HEK293T (cell line): ENCODE measurements at places on chromosomes 12 and 14.

- DNase-seq = no peak
These were observed 25.9 kb downstream of the TMEM117 start for GRCh38 chr12:43861840-43862150.

GRCh38 chr14:33570694-33571310 lies 380.1 kb downstream of the EGLN3 start:
- no peak for DNase-seq

DNA sequence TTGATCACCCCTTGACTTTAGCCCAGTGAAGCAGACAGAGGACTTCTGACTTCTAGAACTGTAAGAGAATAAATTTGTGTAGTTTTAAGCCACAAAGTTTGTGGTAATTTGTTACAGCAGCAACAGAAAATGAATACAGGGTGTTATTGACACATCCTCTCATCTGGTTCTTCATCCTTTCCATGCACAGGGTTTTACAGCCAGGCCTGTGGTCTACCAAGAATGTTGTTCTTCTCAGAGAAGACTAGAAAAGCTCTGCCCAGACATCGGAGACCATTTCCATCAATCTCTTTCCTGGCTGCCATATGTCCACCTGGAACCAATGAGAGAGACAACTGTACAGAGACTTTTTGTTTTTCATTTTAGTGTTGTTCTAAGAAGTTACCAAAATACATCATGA lies 308.2 kb upstream of the AMIGO2 start:
- DNase-seq = no peak

GRCh38 chr12:94717656-94718055 lies 67.3 kb upstream of the TMCC3 start:
- DNase-seq = no peak

GRCh38 chr12:125657681-125658080 lies 592.4 kb downstream of the AACS start:
- no peak for DNase-seq

DNA sequence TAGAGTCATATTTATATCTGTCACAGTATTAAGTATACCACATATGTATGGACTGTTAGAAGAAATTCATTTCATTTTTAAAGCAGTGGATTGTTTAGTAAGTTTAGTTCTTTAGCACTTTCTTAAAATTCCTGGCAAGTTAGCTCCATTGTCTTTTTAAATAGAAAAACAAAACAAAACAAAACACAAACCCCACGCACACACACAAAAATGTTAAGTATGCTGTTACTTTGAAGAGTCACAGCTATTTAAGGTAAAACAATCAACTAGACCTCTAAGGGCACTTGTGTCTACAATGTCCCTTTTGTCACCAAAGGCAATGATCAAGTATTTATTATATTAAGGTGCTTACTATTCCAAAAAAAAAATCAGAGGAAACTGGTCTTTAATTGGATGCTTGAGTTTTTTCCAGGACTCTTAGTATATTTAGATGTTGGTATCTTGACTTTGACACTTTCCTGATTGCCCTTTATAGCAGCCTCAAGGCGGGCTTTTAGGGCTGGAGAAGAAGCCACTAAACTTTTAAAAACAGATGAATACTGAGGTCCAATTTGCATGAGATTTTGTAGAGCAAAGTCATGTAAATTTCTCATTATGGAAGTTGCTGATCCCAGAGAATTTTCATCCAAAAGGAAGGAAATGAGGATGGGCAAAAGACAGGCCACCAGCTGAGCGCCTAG lies 85.5 kb upstream of the HECTD1 start:
- no peak for DNase-seq

- no peak for DNase-seq
These were observed 54.4 kb downstream of the SLC38A4 start for GRCh38 chr12:46771268-46771827.

GRCh38 chr14:68840454-68840853 lies 47.6 kb upstream of the ZFP36L1 start:
- DNase-seq = no peak

DNA sequence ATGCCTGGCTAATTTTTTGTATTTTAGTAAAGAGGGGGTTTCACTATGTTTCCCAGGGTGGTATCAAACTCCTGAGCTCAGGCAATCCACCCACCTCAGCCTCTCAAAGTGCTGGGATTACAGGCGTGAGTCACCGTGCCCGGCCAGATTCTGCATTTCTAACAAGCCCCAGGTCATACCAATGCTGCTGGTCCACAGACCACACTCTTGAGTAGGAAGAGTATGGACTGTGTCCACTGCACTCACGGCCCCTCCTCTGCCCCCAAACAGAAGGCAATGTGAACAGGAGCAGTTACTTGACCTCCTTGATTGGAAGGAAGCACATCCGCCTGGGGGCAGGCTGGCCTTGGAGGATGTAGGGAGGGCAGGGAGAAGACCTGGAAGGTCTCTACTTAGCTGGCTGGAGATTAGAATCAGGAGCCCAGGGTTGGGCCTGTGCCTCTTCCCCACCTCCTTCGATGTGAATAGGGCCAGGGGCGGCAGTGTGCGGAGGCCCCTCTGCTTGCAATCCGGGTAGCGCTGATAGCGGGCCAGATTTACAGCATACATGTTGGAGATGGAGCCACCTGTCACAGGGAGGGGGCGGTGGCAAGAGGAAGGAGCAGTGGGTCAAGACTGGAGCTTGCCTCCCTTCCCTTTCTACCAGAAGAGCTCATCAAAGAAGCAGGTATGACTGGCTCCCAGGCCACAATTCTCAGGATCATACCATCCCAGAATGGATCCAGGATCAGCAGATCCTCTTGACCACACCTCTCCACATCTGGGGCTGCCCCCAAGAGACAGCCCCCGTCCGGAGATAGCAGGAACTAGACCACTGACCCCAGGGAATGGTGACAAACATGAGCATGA lies 9.4 kb upstream of the ZNF740 start:
- DNase-seq = no peak

DNA sequence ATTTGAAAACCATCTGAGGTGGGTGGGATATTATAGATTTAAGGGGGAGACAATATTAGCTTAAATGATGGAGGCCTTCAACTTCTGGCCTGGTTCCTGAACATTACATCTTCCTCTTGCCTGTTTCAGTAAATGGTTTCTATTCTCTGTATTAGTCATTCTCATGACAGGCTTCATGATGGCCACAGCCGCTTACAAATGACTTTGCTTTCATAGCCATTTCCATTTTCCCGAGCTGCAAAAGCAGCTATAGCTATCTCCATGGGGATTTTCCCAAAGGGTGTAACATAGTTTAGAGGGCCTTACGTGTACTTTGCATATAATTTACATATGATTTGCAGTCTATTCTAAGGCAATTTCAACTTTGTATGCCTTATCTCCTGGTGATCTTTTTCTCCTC lies 121.8 kb downstream of the NRXN3 start:
- no peak for DNase-seq

GRCh38 chr12:107474639-107475539 lies 210.7 kb upstream of the PWP1 start:
- no peak for DNase-seq

DNA sequence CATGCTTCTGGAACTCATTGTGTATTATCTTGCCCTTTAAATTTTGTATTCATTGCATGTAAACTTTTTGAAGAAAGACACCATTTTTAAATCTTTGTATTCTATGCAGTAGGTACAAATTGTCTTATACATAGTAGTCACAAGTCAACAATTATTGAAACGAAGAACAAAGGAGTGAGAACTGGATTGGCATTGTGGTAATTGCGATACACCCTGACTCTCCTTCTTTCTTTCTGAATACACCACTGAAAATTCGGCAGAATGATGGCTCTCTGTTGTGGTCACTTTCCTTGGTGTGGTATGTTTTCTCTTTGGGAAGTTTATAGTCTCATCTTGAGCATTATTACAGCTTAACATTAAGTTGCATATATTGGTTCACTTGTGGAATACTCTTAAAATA lies 34.1 kb downstream of the SLC16A7 start:
- no peak for DNase-seq

DNA sequence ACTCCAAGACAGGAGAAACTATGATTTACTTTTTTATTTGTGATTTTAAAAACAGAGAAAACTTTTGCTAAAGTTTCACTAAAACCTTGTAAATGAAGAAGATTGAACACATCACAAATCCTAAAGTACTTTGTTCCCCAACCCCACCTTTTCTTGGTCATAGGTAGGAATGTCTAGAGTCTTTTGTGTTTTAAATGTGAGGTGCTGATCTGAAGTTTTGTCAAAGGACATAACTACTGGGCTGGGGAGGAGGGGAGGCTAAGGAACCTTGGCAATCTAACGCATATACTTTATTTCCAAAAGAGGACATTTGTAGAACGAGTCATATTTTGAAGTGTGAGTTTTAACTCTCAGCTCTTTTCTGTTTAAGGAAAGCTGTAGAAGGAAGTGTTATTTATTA lies 37.2 kb downstream of the CATSPERB start:
- DNase-seq = no peak

DNA sequence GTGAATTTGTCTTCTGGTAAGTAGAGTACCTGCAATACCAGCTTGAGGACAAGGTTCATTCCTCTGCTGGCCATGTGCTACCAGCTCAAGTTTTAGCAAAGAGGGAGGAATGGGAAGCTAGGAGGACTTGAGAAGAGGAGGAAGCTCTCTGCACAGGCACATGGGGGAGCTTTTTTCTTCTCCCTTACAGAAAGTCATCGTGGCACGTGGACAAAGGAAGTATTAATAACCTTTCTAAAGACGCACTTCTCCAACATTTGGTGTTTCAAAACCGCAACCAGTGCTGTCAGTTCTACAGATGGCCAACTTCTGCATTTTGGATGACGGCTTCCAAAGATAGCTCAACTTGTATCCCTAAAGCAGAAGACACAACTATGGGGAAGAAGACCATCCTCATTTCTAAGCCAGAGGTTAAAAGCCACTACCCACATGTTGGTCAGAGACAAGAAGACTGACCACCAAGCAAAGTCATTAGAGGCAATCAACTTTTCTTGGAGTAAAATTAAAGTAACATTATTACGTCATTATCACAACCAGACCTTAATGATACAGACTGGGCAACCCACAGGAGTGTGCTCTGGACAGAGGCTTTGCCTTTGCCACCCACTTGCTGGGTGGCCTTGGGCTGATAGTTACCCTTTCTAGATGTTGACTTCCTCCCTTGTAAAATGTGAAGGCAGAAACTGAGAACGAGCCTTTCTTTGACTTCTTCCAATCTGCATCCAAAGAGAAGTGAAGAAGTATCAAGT lies 12.3 kb upstream of the TMED10 start:
- no peak for DNase-seq

DNA sequence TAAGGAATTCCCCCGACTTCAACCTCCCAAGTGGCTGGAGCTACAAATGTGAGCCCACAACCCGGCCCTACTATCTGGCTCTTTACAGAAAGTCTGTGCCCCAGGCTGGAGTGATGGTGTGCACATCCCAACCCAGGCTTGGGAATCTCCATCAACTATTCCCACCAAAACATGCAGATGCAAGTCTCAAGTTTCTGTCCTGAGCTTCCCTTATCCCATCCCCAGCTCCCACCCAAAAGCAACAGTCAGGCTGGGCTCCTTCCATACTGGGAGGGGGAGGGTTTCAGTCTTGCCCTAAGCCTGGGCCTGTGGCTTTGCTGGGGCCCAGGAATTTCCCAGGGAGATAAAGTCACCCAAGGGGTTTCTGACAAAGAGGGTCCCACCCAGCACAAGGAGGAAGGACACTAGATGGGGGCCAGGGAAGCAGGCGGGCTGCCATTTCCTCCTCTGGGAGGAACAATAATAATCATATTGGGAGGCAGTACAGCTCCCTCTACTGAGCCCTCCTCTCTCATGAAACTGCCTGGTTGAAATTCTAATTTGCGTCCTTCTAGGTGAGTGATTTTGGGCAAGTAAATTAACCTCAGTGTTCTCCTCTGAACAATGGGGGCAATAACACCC lies 8.0 kb downstream of the SLC8B1 start:
- DNase-seq = no peak

- DNase-seq = no peak
These were observed 1.8 kb upstream of the AQP5 start for GRCh38 chr12:49959685-49960473.

GRCh38 chr12:76276499-76277151 lies 71.6 kb downstream of the BBS10 start:
- no peak for DNase-seq

GRCh38 chr12:96047229-96048211 lies 12.1 kb upstream of the LTA4H start:
- no peak for DNase-seq

- no peak for DNase-seq
These were observed 67.4 kb downstream of the MVK start for GRCh38 chr12:109640961-109641360.

DNA sequence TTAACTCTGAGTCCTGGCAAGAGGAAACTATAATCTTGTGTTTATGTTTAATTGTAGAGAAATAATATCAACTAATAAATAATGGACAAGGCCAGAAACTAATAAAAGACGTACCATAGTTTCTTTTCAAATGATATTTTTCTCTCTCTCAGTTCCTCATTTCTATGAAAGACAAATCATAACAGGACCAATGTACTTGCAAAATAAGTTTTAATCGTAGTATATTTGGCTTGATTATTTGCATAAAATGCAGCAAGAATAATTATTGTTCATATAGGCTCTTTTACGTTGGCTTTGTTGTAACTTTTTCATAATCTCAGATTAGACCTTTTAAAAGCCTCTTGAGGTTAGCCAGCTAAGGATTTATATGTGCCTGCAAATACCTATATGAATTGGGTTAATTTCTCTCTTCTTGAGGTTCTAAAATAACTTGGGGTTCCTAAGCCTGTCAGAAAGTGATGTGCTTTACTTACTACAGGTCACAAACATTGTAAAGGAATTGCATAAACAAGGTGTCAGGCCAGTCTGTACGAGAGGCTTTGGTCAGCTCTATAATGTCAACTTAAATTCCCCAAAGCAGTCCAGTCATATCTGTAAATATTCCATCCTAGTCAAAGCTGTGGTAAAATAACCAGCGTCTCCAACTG lies 152.8 kb upstream of the PTPRQ start:
- DNase-seq = no peak

- DNase-seq = no peak
These were observed 105.1 kb downstream of the STXBP6 start for GRCh38 chr14:24944800-24945199.

- DNase-seq = no peak
These were observed 34.2 kb upstream of the TCL1B start for GRCh38 chr14:95651821-95652583.

GRCh38 chr14:44589180-44589579 lies 82.1 kb upstream of the FSCB start:
- DNase-seq = no peak

GRCh38 chr12:84507956-84508850 lies 404.4 kb downstream of the SLC6A15 start:
- peak; percentile 38 for DNase-seq

GRCh38 chr14:24576771-24577170 lies 721 bp upstream of the CTSG start:
- no peak for DNase-seq

GRCh38 chr14:68147303-68147702 lies 327.7 kb downstream of the RAD51B start:
- no peak for DNase-seq

- DNase-seq = no peak
These were observed 99.6 kb downstream of the RPS6KA5 start for GRCh38 chr14:90960818-90961217.

GRCh38 chr12:6952121-6952862 lies 1.1 kb downstream of the PTPN6 start:
- no peak for DNase-seq
